ENCODE measurements at places on chromosomes 12 and 14.

GRCh38 chr14:99274346-99275221, 2.6 kb upstream of the BCL11B start:
- DNase-seq: peak; percentile 80

DNA sequence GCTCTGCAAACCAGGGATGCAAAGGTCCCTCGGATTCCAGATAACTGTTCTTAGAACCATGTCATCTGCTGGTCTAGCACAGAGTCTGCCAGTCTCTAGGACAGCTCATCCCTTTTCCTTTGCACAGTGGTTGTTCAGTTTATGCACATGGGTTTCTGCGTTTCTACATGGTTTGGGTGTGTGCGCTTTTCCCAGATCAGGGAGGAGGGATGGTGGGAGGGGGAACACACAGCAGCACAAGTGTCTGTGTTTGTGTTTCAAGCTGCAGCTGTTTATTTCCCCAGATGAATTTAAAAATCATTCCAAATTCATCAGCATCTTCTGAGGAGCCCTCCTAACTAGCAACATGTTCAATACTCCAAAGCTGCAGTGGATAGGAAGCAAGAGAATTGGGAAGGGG, 45.4 kb downstream of the ANO2 start:
- no peak for DNase-seq

GRCh38 chr14:53183611-53184010, 30.5 kb upstream of the DDHD1 start:
- no peak for DNase-seq

- no peak for DNase-seq
Observed at GRCh38 chr14:52314595-52315354, 663 bp downstream of the PTGER2 start.

GRCh38 chr14:67908052-67908754, 88.6 kb downstream of the RAD51B start:
- no peak for DNase-seq

- DNase-seq: no peak
Observed at GRCh38 chr14:98954349-98955000, 317.5 kb downstream of the BCL11B start.

- DNase-seq: no peak
Observed at GRCh38 chr14:71070169-71070568, 162.9 kb downstream of the PCNX1 start.

GRCh38 chr12:54135621-54136350, 53.0 kb downstream of the SMUG1 start:
- DNase-seq: peak; percentile 84

DNA sequence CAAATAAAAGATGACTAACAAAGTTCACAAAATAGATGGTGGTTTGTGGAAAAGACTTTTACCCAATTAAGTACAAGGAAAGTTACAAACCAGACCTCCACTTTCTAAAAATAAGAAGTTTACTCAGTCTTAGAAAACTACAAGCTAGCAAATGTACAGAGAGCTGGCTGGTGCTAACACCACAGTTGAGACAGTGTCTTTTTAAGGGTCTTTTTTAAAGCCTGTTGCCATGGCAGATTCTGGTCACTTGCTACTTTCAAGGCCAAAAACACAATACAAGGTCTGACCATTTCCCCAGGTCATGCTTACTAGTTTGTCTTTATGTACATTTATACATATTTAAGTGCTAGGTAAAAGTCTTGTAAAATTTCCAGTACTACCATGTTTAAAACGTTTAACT, 2.4 kb downstream of the BTG1 start:
- DNase-seq: no peak

DNA sequence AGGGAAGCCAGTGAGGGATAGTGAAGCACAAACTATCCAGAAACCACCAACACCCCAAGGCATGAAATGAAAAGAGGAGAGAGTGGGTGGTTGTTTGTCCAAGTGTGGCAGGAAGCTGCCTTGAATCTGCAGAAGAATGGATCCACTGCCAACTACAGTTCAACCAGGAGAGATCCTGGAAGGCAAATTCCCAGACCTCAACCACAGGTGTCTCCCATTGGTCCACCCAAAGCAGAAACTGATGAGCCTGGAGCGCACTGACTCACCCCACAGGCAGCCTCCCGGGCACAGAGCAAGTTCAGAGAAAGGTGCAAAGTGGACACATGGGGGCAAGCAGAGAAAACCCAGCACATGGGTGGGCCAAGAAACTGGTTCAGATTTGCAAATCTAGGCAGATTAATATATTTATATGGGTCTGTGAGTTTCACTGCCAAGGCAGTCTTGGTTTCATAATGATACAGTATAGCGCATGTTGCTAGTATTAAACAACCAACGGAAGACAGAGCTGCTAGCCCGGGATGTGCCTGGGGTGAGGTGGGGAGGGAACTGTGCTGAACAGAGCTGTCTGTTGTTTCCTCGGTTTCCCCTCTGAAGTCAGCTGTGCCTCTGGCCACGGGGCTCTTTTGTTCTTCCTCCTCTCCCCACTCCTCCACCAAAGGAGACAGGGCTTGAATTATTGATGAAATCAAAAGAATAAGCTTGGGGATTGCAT, 416.2 kb upstream of the CCDC196 start:
- no peak for DNase-seq

DNA sequence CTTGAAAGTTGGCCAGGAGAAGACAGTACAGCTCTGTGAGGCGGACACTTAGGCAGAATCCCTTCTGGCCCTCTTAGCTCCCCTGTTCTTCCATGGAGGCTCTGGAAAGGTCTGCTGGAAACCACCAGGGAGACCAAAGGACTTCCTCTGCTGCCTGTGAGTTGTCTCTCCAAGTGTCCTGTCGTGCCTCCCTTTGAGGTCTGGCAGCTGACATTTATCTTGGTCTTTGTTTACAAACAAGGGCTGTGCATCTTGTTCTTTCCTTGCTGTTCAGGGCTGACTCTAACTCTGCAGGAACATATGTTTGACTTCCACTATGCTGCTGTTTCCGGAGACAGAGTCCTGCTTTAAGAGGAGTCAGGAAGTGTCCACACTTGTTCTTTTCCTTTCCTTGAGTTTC, 159.9 kb upstream of the FRMD6 start:
- DNase-seq: no peak

DNA sequence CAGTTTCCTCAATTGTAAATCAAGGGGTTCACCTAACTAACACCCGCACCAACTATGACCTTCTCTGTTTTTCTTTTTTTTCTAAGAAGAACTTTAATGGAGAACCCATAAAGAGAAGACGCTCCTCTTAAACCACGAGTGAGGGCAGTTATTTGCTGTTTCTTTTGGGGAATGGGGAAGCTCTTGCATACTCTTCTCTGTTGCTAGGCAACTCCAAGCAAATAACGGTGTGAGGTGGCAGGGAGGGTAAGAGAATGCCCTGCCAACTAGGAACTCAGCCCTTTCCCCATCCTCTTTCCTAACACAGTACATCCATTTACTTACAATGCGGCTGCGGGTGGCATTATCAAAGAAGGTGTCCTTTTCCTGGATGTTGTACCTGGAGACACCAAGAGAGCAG, 114.9 kb downstream of the ANO2 start:
- no peak for DNase-seq

DNA sequence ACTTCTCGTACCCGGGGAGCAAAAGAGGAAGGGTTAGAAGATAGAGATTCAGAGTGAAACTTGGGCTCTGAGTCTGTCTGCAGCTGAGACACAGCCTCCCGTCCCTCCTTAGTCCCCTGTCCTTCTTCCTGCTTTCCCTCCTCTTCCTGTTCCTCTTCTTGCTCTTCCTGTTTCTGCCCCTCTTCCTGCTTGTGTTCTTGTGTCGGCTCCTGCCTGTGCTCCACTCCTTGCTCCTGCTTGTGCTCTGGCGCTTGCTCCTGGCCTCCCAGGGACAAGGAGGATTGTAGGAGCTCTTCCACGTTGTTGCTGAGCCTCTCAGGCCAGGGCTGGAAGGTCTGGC, 3.0 kb downstream of the ACRBP start:
- no peak for DNase-seq

DNA sequence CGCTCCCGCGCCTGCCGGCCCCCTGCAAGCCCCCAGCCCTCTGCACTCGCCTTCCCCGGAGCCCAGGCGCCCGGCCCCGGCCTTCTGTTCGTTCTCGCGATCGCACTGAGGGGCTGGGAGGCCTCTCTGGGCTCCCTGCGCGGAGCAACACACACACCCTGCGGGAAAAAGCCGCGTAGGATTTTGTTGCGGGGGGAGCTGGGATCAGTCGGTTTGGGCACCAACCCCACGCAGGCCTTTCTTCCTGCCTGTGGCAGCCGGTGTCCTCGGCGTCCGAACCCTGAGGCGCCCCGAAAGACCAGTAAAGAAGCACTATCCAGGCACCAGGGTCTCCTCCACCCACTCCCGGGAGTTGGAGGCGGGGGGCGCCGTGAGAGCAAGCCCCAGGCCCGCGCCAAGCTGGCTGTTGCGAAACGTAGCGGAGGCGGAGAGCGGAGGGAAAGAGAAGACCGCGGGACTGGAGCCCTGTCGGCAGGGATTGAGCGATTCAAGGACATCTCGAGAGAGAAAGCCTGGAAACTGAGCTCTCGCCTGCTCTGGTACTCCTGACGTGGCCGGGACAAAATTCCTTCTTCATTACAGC, 1.9 kb upstream of the HOXC5 start:
- no peak for DNase-seq

DNA sequence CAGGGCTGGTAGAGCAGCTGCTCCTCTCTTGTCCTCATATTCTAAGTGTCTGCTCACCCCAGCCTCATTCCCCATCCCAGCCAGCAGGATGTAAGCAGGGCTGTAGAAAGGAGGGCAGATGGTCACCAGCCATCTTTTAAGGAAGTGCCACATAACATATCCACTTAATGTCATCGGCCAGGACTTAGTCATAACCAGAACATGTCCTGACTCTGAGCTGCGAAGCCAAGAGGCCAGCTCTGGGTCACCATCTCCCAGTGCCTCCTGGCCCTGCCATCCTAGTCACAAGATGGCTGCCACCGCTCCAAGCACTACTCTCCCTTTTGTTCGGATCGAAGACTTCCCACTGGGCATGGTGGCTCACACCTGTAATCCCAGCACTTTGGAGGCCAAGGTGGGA, 123.9 kb downstream of the PLXNC1 start:
- no peak for DNase-seq

- no peak for DNase-seq
Observed at GRCh38 chr12:9051158-9051550, 61.8 kb downstream of the KLRG1 start.

- DNase-seq: no peak
Observed at GRCh38 chr14:21026988-21027315, 2.1 kb upstream of the NDRG2 start.

GRCh38 chr12:89943463-89943862, 234.8 kb upstream of the ATP2B1 start:
- no peak for DNase-seq

GRCh38 chr12:13691598-13691997, 289.8 kb downstream of the GRIN2B start:
- no peak for DNase-seq

- no peak for DNase-seq
Observed at GRCh38 chr14:22177870-22178269, 411.2 kb downstream of the DAD1 start.

- DNase-seq: no peak
Observed at GRCh38 chr12:114671066-114671442, 12.9 kb downstream of the TBX3 start.

GRCh38 chr12:76622915-76623314, 63.3 kb upstream of the OSBPL8 start:
- DNase-seq: no peak

DNA sequence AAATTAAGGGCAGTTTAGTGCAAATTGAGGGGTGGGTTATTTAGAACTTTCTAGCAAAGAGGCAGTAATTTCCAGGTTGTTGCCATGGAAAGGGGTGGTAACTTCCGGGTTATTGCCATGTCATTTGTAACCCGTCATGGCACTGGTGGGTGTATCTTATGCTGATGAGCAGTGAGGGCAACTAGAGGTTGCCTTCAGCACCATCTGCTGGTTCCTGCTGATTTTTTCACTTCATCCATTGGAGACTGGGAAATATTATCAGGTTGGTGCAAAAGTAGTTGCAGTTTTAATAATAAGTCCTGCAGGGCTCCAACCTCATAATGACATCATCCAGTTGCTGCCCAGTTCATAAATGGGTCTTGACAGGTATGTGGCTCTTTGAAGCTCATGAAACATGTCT, 24.4 kb upstream of the SERPINA4 start:
- DNase-seq: no peak

GRCh38 chr14:51107801-51108200, 12.9 kb upstream of the TRIM9 start:
- no peak for DNase-seq

DNA sequence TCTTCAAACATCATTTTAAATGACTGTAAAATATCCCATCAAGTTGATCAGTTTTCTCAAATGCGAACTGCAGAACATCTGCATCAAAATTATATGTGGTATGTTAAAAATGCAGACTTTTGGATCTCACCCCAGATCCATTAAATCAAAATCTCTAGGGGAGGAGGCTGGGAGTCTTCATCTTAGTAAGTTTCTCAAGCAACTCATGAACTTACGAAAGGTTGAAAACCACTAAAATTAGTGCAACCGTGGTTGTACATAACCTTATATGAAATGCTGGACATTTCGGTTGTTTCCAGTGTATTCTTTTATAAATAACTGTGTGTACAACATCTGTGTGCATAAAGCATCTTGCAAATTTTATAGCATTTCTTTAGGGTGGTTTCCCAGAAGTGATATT, 39.2 kb downstream of the ZFP36L1 start:
- DNase-seq: no peak

DNA sequence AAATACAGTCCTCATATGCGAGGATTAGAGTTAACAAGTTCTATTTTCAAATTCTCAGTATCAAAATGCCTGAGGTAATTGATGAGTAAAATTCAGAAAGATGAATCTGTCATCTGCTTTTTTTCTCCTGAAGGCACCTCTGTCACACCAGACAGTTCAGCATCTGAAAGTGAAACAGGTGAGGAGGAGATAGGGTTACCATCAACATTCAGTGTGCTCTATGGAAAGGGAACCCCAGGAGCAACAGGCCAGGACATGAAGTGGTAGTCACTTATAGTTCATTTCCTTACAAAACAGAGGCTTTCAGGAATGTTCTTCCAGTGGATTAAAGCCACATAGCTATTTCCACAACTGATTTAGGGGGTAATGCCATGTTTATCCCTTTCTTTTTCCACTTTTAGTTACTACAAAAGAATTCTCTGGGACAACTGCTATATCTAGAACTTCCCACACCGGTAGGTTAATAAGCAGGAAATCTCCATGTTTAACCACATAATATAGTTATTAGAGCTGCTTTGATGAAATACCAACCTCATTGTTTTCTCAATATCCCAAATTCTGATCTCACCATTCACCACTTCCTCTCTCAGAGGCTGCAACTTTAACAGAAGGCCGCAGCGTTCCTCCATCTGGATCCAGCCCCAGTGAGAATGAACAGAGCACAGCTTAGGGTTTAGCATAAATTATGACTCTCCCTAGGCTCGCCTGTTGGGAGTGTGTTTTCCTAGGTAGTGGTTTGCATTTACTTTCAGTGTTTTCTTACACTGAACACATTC, 177.0 kb upstream of the CNTN1 start:
- DNase-seq: no peak

- DNase-seq: no peak
Observed at GRCh38 chr14:24179294-24179960, 7.5 kb downstream of the REC8 start.
